ENCODE measurements at places on chromosomes 1 and 21.

- no peak for DNase-seq
Measured at GRCh38 chr1:217253351-217253750, 377.5 kb downstream of the GPATCH2 start.

DNA sequence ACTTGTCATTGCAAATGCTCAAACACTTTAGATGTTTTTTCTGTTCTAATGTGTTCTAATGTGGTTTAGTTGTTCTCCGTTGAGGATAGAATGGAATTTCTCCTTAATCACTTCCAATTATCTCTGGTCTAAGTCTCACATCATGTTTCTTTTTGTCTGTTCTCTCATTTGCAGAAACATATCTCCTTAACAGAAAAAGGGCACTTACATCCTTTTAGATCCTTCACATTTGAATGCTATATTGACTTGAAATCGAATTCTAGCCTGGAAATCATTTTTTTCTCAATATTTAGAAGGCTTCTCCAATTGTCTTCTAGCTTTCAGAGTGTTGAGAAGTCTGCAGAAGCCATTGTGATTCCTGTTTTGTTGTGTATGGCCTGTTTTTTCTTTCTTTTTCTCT, 7.3 kb upstream of the SAMSN1 start:
- DNase-seq: no peak

DNA sequence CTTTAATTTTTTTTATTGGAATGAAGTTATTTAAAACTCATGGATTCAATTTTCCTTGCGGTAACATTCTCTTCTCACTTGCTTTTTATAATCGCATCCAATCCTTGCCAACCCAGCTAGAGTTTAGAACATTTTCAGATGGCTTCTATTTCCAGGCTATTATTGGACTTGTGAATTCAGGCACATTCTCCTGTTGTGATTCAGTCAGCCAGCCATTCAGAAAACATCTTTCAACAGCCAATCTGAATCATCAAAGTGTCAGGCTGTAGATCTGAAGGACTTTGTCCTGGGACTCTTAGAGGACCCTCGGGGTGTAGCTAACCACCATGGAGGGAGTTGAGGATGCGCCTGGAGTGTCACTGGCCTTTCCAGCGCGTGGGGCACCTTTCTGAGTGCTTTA, 92.4 kb downstream of the PRDM2 start:
- DNase-seq: no peak

GRCh38 chr1:247402120-247402675, 13.8 kb upstream of the NLRP3 start:
- DNase-seq: no peak

DNA sequence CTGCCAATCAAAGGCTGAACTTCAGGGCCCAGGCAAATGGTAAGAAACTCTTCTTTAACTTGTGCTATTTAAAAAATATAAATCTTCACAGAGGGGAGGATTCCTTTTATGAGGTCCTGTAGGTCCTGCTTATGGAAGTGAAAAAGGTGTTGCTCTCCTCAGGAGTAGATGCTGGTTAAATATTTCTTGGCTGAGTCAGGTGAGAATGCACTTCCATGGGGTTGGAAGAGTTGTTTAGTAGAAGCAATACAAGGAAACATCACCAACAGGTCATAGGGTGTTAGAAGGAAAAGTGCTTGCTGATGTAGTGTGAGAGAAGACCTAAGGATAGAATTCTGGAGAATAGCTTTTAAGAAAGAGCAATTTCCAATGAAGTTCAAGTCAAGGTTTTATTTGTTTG, 42.2 kb upstream of the ATP1A1 start:
- DNase-seq: no peak

All from HL-60 (cell line).